ENCODE measurements at places on chromosomes 2 and 18.
A peak's percentile ranks its signal among the peaks of the same experiment; 100 is the strongest.

DNA sequence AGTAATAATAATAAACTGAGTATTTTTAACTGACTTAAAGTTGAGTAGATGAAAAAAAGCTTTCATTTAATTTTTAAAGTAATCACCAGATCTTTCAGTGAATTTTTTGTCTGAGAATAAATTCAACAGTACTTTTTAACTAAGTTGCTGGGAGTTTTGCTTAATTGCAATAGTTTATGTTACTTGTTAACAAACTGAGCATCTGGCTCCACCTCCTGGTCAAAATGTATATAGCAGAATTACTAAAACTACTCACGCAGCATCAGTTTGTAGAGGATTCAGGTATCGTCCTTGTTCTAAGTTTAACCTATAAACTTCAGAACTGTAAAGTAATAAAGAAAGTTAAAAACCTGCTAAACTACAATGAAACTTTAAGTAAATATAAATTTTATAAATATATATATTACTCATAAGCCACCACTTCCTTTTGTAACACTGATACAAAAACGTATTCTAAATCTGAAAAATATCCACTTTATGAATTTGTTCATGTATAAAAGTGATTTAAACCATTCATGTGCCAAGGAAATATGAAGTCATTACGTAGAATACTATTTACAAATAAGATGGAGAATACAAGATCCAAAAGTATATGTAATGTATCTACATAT, 21.3 kb downstream of the NOL10 start:
- no peak for DNase-seq

DNA sequence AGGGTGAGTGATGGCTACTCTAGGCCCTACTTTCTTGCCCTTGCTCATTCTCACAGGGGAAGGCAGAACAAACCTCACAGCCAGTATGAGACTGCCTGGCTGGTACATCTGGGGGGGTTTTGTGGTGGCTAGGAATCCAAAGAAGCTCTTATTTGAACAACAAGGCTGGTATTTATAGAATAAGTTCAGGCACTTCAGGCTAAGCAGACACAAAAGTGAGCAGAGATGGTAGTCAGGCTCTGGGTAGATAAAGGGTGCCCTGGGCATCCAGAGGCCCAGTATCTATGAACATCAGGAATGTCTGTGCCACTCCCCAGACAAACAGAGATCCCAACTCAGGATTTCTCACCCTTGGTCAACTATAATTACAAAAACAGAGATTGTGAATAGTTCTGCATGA, 57.2 kb upstream of the RTN4 start:
- DNase-seq: no peak

DNA sequence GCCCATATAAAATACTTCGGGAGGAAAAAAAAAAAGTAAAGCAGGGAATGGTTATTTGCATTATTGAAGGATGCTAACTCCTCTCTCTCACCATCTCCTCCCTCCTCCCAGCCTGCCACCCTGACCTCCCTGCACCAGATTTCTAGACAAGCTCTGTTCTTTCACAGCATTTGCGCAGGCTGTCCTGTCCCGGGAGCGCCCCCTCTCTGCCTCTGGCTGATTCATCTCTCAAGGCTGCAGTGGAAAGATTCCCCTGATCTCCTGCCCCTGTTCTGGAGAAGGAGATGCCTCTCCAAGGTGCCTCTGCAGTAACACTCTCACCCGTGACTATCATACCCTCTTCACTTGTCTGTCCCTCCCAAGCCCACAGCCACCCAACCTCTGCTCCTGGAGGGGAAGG, 38.5 kb downstream of the COL4A4 start:
- no peak for DNase-seq

GRCh38 chr2:3467654-3468053, 51.7 kb downstream of the ADI1 start:
- no peak for DNase-seq

DNA sequence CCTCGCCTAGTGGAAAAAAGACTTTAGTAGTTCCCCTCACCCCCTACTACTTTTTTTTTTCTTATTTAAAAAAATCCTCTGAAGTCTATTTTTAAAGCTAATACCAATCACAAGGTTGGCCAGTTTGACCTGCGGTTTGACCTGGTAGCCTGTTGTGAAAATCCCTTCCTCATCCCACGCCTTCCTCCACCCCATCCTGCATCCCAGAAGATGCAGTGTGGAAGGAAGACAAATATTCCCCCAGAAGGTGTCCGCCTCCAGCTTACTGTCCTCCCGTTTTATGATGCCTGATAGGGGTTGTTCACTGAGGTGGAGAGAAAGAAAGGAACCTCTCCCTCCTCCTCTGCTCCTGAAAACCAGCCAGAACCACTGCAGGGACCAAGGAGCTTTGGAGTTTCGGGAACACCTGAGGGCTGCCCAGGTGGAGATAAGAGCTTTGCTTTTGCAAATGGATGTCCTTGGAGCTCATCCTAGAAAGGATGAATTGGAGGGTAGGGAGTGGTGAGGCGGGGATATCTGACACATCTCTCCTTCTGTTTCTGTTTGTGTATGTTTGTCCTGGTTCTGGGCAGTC, 909 bp downstream of the ATP6V1C2 start:
- DNase-seq: no peak

- DNase-seq: no peak
Measured at GRCh38 chr2:178927173-178927572, 120.0 kb upstream of the TTN start.

GRCh38 chr2:137521653-137522619, 442.3 kb upstream of the HNMT start:
- no peak for DNase-seq

DNA sequence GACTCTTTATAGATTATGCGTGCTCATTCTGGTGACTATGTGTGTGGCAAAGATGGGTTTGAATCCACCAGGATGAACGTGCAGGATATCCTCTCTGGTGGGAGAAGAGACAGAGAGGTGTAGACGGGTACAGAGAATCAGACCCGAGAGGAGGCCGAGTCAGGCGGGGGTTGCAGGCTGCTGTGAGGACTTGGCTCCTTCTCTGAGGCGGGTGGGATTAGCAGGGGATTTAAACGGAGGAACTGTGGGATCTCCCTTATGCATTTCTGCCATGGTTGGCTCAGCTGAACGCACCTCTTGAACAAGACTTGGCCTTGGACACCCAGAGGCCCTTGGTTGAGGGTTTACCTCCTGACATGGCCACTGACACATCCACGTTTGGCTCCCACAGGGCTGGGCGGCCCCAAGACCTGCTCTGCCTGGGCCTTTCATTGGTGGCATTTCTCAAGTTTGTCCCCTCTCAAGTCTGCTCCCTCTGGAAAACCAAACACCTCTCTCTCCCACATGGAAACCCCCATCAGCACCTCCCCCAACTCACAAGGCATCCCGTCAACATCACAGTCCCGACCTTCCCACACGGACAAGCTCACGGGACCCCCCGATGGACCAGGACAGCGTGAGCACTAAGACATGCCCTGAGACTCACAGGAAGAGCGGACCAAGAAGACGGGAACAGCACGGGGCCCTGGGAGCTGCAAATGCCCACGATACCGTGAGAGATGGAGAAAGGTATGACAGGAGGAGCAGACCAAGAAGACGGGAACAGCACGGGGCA, 158.3 kb downstream of the RTP5 start:
- DNase-seq: peak; percentile 23

All from dorsolateral prefrontal cortex (tissue), 122 donors.